ENCODE measurements at places on chromosomes 16 and 17.

DNA sequence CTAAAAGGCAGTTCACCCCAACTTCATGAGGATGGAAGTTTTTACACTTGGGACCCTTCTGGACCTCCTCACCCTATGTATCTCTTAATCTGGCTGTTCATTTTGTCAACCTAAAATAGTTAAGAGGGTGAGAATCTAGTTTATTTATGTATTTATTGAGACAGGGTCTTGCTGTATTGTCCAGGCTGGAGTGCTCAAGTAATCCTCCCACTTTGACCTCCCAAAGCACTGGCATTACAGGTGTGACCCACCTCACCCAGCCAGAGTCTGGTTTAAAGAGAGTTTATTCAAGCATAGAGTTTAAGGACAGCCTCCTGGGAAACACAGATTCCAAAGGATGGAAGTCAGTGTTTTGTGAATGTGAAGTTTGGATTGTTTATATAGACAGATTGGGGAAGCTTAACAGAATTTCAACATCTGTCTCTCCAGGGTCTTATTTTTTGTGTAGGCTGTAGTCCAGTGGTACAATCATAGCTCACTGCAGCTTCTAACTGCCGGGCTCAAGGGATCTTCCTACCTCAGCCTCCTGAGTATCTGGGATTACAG, 8.0 kb upstream of the APPBP2 start:
- DNase-seq = no peak

DNA sequence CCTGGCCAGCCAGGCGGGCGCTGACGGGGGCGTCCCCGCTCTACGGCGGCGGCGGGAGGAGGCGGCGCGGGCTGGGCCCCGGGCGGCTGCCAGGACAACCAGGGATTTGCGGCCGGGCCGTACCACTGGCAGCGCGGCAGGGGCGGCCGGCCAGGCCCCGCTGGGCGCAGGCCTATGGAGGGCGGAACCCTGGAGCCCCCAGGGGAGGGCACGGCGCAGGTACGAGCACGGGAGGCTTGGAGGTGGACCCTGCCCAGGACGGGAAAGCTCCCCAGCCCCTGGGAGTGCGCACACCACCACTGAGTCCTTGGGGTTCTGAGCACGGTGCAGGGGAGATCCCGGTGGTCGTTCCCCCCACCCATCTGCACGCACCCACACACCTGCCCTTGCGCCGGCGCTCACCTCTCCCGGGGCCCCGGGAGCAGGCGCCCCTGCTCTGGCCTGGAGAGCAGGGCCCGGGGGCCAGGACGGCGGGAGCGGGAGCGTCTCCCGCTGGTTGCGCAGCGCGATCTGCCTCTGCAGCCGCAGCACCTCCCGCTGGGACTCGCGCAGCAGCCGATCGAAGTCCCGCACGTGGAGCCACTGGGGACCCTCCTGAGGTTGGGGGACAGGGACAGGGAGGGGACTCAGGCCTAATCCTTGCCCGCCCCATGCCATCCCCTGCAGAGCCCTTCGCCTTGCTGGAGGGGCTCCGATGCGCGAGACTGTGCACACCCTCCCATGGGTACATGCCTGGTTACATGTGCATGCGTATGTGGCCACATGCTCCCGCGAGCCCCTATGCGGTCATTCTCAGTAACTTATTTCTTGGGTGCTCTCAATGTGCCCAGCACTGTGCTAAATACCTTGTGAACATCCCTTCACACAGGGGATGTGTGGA, 3.9 kb downstream of the TSPOAP1 start:
- no peak for DNase-seq

GRCh38 chr16:9499941-9500593, 408.6 kb downstream of the HAPSTR1 start:
- DNase-seq = no peak

GRCh38 chr16:14677627-14678026, 16.5 kb downstream of the PLA2G10 start:
- no peak for DNase-seq

- no peak for DNase-seq
These were observed 49.5 kb downstream of the BMERB1 start for GRCh38 chr16:15483857-15484256.

DNA sequence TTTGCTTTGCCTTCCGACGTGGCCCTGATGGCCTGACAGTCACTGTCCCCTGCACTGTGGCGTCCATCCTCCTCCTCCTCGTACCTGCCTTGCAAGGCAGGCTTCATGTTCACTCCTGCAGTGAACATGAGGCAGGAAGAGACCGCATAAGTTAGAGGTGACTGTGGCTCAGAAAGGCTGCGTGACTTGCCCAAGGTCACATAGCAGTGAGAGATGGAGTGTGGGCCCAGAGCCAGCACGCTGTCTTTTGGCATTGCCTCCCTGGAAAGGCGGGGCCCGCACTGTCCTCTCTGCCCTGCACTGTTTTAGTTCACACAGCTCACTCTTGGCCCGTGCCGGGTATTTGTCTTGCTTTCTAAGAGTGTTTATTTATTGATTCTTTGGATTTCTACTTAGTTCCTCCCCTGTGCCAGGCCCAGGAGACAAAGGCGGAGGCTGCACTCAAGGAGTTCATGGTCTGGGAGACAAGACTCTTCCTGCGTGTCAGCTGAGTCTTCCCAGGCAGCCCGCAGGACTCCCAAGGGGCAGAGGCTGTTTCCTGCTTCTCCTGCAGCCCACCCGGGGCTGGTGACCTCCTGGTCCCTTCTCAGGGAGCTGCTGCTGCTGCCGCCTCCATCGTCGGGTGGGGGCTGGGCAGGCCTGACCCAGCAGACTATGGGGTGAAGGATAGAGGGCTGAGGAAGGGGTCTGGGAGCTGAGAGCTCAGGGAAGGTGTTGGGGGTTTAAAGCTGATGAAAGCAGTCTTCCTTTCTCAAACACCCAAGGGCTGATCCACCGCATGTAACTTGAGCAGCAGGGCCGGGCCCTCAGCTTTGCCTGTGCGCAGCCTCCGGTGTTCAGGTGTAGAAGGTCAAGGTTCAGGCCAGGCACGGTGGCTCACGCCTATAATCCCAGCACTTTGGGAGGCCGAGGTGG, 12.7 kb downstream of the CYGB start:
- no peak for DNase-seq

DNA sequence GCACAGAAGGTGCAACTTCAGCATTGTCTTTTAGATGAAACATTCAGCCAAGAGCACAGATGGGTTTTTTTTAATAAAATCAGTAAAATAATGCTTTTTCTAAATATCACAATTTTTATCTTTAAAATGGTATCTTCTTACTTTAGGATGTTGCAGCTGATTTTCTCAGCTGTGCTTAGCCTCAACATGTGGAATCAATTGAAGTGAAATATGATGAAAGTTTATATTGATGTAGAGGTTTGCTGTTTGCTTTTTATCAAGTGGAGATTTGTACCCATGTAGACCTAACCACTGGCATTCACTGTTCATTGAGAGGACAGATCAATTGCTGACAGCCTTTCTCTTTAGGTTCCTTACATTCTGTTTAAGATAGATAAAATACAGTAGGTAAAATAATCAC, 107.8 kb downstream of the CYB561 start:
- no peak for DNase-seq

- no peak for DNase-seq
These were observed 233.4 kb downstream of the STX8 start for GRCh38 chr17:9342225-9342624.

DNA sequence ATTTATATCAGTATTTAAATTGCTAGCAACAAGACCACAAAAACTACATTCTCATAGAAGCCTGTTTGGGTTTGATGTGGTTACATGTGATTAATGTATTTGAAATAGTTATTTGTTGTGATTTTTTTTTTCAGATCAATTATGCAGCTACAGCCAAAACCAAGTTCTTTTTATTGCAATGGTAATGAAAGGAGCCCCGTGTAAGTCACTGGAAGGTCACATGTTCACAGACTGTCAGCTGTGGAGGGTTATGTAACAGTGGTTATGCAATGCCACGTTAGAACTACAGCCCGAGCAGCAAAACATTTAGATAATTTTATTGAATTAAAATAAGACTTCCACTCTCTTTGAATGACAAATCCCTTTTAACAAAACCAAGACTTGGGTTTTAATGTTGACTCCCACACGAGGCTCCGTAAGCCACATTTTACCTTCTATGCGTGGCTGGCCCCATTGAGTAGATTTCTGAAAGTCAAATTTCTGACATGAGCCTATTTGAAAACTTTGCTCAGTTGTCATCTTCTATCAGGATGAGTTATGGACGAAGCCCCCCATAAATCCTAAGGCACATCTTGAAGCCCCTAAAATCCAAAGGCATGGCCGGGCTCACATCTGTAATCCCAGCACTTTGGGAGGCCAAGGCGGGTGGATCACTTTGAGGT, 41.8 kb upstream of the SEC14L1 start:
- no peak for DNase-seq

- no peak for DNase-seq
These were observed 137.5 kb downstream of the ZFHX3 start for GRCh38 chr16:72910381-72910780.

- DNase-seq = no peak
These were observed 10.9 kb downstream of the ACLY start for GRCh38 chr17:41907633-41908539.

DNA sequence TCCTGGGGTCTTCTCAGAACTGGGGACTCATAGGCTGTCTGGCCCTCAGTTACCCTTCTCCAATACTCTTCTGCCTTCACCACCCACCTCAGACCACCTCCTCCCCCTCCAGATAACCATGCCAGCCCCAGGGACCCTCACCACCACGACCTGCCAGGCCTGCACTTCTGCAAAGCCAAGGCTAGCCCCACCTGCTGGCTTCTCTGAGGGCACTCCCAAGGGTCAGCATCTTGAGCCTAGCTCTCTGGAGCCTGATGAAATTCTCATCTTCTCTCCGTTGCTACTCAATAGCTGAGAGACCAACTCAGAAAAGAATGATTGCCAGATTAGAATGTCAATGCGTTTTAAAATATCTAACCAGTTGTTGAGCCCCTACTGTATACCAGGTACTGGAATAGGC, 56.1 kb upstream of the LYRM9 start:
- DNase-seq = no peak

DNA sequence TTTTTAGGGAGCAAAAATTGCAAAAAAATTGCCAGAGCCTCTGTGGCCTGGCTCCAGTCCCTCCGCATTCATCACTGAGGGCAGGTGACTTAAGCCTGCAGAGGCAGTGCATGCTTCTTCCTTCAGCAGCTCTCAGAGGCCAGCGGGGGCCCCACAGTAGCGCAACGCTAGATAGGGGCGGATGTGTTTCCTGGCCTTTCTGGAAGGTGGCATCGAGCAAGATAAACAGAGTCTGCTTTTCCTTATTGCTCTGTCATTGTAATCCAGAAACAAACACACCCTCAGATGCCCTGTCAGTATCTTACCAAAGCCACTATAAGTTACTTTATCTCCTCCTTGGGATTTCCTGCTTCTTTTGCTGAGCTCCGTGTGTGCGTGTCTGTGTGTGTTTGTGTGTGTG, 75.5 kb upstream of the IRX6 start:
- DNase-seq = no peak

DNA sequence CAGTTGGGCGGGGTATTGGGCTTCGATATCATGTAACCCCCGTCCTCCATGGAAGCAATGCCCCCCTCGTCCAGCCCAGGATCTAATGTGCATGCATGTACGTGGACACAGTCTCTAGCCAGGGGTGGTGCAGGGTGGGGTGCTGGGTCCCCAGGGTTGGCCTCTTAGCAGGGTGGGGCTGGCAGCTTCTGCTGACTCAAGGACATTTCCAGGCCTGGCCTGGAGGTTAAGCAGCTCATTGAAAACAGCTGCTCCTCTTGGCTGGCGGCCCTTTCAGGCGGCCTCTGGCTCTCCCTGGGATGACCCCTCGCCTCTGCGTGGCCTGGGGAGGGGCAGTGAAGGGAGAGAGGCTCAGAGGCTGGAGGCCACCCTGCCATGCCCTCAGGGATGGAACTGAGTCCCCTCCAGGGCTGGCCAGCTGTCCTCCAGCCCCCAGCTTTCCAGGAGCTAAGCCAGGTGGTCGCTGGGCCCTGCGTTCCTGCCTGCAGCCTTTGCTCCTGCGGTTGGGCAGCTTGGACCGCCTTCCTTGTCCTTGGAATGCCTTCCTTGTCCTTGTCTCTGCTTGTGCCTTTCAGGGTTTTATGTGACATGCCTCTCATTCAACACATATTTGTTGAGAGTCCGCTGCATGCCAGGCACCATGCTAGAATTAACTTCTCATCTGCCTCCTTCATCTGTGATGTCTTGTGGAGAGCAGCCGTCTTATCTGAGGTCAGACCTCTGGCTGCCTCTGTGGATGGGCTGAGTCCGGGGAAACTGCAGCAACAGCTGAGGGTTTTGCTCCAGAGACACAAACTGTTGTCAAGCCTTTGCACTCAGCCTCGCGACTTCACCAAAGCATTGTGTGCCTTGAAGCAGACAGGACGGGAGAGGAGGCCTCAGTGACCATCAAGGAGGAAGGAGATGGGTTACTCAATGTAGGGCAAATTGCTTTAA, 26.6 kb downstream of the MRC2 start:
- no peak for DNase-seq

DNA sequence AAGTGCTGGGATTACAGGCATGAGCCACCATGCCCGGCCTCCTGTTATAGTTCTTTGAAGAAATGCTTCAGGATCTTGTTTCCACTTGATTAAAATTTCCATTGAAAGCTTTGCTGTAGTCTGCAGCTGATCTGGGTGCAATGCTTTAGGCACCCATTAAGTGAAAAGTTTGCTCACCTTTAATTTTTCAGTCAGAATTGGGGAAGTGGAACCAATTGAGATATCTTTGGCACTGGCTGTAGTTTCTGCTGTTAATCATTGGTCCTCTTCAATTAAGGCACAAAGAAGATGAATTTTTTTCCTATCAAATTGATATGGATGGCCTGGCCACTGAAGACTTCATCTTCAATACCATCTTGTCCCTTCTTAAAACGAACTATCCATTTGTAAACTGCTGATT, 336.1 kb upstream of the TBX2 start:
- DNase-seq = no peak

- no peak for DNase-seq
These were observed 386.0 kb downstream of the SLC39A11 start for GRCh38 chr17:72706396-72706981.

DNA sequence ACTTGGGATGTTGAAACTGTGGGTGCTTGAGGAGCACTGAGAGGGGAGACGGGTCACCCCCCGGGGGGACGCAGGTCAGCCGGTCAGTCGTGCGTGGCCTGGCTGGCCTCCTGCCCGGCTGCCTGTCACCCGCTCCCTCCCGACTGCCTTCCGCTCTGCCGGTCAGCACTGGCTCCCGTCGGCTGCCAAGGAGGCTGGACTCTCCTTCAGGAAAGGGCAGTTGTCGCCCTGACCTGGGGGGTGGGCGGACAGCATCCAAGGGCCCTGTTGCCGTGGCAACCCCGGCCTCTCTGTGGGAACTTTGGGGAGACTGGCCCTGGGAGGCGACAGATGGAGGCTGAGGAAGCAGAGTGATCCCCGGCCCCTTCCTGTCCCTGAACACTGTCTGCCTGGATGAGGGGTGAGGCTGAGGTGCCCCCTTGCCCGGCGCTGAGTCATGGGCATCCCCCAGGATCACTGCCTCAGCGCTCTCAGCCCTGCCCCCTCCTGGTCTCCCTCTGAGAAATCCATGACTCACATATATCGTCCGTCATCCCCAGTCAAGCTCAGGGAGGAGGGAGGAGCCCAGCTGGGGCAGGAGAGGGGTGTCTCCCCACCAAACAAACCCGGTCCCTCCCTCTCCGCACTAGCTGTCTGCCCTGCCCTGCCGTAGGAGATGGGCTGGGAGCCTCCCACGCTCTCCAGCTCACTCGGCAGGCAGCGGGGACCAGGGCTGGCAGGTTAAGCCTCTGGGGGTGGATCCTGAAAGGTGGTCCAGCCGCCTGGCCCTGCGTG, at the start of gene ADGRG1:
Gene ADGRG1, plus strand, starts transcription at position 623 of the 774 bp plus-strand sequence. CDS start 21,658 bp downstream, outside the sequence.
- no peak for DNase-seq

- DNase-seq = no peak
These were observed 59.1 kb upstream of the CLEC18B start for GRCh38 chr16:74480150-74481029.

- no peak for DNase-seq
These were observed 100.2 kb upstream of the CDH11 start for GRCh38 chr16:65222049-65222448.

Measured in vagina (tissue), 2 donors.